Placental pericyte (primary cell): ENCODE measurements at places on chromosomes 11 and 22. TPM values are rescaled to one million over a fixed set of nuclear protein-coding genes. Genes with fewer than 3 reads are reported as not detected.

The EFCAB6 gene
- 1.1 and 1.8 TPM in 2 replicates for total RNA-seq

The PRG2 gene
- 0.14 TPM in 1 of 2 replicates, not detected in the other for total RNA-seq

The RASD2 gene
- not detected in 2 replicates for total RNA-seq

The CRYAB gene
- 0.66 and 2.4 TPM in 2 replicates for total RNA-seq

The ANKRD13D gene
- 30.2 and 40.7 TPM in 2 replicates for total RNA-seq

The KREMEN1 gene
- total RNA-seq: 7.0 and 12.0 TPM in 2 replicates

The LYVE1 gene
- not detected in 2 replicates for total RNA-seq

The IL17REL gene
- not detected in 2 replicates for total RNA-seq

The ELF5 gene
- not detected in 2 replicates for total RNA-seq

The FZD4 gene
- total RNA-seq: 7.9 and 12.9 TPM in 2 replicates

The KCNK4 gene
- total RNA-seq: under 0.01 TPM in 1 of 2 replicates, not detected in the other

The LRRC32 gene
- 14.7 and 14.9 TPM in 2 replicates for total RNA-seq

The SMIM38 gene
- total RNA-seq: 0.14 and 0.44 TPM in 2 replicates

The H19 gene
- 5.2 and 10.7 TPM in 2 replicates for total RNA-seq

The OR56A4 gene
- total RNA-seq: not detected in 2 replicates

The ANO5 gene
- total RNA-seq: not detected in 2 replicates

The FAM181B gene
- total RNA-seq: not detected in 2 replicates

The HBB gene
- not detected in 2 replicates for total RNA-seq

The BEST1 gene
- 1.4 and 21.9 TPM in 2 replicates for total RNA-seq

The NPAS4 gene
- not detected in 2 replicates for total RNA-seq
